Islet precursor cell (in vitro differentiated cells): ENCODE measurements at places on chromosomes 3 and 15.

DNA sequence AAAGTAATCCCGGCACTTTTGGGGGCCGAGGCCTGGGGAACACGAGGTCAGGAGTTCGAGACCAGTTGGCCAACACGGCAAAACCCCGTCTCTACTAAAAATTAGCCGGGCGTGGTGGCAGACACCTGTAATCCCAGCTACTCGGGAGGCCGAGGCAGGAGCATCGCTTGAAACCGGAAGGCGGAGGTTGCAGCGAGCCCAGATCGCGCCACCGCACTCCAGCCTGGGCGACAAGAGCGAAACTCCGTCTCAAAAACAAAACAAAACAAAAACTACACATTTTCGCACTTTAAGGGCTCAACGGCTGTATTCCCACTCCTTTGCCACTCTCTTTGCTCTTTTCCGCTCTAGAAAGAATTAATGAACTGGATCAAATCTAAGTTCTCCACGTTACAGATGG lies 763 bp upstream of the TRNT1 start:
- DNase-seq, result no peak

DNA sequence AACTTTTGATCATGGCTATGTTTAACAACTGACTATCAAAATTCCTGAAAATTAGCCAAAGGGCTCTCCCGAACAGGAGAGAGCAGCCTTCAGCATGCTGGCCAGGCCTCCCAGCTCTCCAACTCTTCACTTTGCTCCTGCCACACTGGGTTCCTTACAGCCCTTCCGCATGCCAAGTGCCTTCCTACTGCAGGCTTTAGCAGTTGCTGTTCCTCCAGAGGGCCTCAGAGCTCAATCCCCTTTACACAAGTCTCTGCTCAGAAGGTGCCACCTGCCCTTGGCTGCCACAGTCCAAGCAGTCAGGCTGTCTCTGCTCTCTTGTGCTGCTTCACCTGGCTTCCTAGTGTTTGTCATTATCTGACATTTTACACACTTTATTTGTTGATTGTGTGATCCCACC lies 553.1 kb upstream of the PPP2R3A start:
- no peak for DNase-seq

GRCh38 chr3:43307226-43307625 lies 20.9 kb downstream of the SNRK start:
- no peak for DNase-seq

DNA sequence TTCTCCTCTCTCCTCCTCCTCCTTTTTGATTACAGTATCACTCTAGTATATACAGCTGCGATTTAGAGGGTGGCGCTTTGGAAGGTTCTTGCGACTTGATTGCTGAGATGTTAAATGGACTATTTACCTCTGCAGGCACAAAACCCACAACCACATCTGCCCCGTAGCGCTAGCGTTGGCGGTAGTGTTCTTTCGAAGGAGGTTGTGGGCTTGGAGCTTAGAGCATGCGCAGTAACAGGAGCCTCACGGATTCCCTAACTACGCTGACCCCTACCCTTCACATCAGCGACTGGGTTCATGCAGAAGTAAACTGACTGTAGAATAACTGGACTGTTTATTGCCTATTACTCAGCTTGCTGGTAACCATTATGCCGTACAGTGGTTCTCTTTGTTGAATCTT lies 58.0 kb downstream of the CGGBP1 start:
- peak; percentile 78 for DNase-seq

GRCh38 chr15:39580485-39581241 lies at the start of gene THBS1:
TSS of gene THBS1 (plus strand) at chr15:39581079. CDS start at chr15:39581858, 779 bp downstream.
- DNase-seq, result peak; percentile 99

GRCh38 chr15:96431786-96432185 lies 101.3 kb downstream of the NR2F2 start:
- no peak for DNase-seq
